ENCODE measurements at places on chromosomes 16 and 17. TPM values are rescaled to one million over a fixed set of nuclear protein-coding genes. Genes with fewer than 3 reads are reported as not detected.

The EZH1 gene
- total RNA-seq, result 123 TPM

GRCh38 chr16:75323933-75324332 lies 72.5 kb upstream of the BCAR1 start:
- no peak for DNase-seq
- H3K4me1 ChIP-seq, result peaks cover 48% of the 10 kb centered on the region
- H3K27me3 ChIP-seq, result no peaks in the 10 kb centered on the region
- H3K36me3 ChIP-seq, result no peaks in the 10 kb centered on the region
- H3K4me3 ChIP-seq, result no peak overlapping the region
- no peak overlapping the region for H3K27ac ChIP-seq

The CCL5 gene
- total RNA-seq, result 25.8 TPM

- no peak for DNase-seq
- H3K36me3 ChIP-seq, result no peaks in the 10 kb centered on the region
- no peaks in the 10 kb centered on the region for H3K4me1 ChIP-seq
- no peak overlapping the region for H3K27ac ChIP-seq
- H3K4me3 ChIP-seq, result no peak overlapping the region
Observed at GRCh38 chr16:84851192-84852127, 31.7 kb downstream of the CRISPLD2 start.

DNA sequence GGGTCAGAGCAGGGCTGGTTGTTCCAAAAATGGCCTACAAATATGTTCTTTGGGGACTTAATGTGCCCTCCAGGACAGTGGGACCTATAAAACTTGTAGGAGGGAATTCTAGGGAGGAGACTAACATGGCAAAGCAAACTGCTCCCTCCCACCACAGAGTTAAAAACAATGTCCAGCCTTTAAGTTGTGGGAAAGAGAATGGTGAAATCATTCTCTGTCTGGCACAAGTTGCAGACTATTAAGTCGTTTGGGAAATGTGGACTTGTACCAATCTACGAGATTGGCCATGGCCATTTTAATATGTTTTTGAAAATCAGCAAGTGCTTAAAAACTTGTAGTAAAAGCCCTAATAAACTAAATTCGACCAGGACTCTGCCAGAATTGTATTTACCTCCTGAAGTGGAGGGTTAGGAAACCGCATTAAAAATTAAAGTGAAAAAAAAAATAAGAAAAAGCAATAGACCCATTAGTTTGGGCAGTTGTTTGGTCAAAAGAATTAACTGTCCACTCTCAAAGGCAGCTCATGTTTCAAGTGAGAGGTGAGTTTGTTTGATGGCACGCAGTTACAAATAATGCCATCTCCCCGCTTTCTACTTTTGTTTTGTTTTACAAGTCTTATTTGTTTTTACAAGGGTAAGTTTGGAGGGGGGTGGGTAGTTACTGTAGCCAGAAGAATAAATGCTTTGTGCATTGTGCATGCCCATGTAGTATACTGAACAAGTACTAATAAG lies 32.4 kb downstream of the ANKFN1 start:
- no peak overlapping the region for H3K4me3 ChIP-seq
- H3K27me3 ChIP-seq, result no peaks in the 10 kb centered on the region
- H3K36me3 ChIP-seq, result no peaks in the 10 kb centered on the region
- no peaks in the 10 kb centered on the region for H3K4me1 ChIP-seq
- DNase-seq, result no peak

DNA sequence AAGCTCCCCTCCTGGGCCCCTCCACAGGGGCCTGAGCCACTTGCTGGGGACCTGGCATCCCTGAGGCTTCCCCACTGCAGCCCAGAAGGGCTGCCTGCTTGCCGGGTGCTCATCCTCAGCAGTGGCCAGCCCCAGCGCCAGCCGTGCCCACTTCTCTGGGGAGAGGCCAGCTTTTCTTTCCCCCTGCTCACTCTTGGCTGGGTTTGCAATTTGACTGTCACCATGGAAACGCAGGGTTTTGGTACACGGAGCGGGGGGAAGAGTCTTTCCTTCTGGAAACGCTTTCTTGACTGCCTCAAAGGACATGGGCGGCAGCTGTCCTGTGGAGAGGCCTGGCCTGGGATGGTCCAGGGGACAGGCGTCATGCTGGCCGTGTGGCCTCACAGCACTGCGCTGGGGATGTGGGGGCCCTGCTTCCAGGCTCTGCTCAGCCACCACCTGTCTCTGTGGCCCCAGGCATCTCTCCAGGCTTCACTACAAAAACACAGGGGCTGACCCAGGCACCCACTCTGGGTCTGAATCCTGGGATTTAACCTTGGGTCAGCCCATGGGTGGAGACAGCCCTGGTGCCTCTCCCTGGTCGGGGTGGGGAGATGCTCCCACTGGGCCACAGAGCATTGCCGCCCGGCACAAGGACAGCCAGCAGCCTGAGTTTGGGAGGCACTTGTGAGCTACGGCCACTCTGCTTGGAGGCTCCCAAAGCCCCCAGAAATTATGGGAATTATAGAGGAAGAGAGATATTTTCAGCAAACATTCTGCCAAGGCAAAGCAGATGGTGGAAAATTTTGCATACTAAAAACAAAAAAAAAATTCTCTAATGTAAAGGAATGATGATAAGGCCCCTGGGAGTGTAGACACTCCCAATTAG lies 45.9 kb upstream of the DOC2B start:
- no peaks in the 10 kb centered on the region for H3K4me1 ChIP-seq
- no peaks in the 10 kb centered on the region for H3K27me3 ChIP-seq
- no peak for DNase-seq
- no peaks in the 10 kb centered on the region for H3K36me3 ChIP-seq

- H3K27me3 ChIP-seq, result no peaks in the 10 kb centered on the region
- no peak for DNase-seq
- peaks cover 14% of the 10 kb centered on the region for H3K4me1 ChIP-seq
- H3K4me3 ChIP-seq, result no peak overlapping the region
Observed at GRCh38 chr16:69748694-69749345, 5.9 kb downstream of the NOB1 start.

DNA sequence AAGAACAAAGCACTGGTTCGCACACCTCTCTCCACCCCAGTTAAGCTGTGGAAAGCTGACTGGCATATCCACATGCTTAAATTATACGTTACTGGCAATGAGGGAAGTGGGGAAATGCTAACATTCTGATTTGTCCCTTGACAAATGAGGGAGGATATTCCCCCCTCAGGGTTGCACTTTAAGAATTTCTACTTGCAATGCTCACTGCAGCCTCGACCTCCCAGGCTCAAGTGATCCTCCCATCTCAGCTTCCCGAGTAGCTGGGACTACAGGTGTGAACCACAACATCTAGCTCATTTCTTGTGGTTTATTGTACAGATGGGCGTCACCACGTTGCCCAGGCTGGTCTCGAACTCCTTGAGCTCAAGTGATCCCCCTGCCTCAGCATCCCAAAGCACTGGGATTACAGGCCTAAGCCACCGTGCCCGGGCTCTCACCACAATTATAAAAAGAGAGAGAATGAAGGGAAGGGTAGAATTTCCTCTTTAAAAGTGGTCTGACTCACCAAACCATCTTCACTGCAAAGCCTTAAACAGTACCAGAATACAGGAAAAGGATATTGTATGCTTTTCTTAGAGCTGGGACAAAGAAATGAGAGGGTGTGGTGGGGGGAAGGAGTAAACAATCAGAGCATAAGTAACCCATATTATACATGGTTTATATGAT lies 38.9 kb downstream of the KANSL1 start:
- peaks cover 91% of the 10 kb centered on the region for H3K4me1 ChIP-seq
- peaks cover 4% of the 10 kb centered on the region for H3K36me3 ChIP-seq
- peak; percentile 50 for DNase-seq
- H3K4me3 ChIP-seq, result peak overlapping the region; percentile 63

Measured in CD4-positive, CD25-positive, alpha-beta regulatory T cell (primary cell).